ENCODE measurements at places on chromosomes 16 and 17.

- peak; percentile 23 for DNase-seq
These were observed 40.7 kb upstream of the ANKFY1 start for GRCh38 chr17:4304417-4305027.

- no peak for DNase-seq
These were observed 47.4 kb upstream of the MEIOC start for GRCh38 chr17:44608727-44609435.

GRCh38 chr16:66515596-66516508, 34.1 kb downstream of the TK2 start:
- DNase-seq, result no peak

DNA sequence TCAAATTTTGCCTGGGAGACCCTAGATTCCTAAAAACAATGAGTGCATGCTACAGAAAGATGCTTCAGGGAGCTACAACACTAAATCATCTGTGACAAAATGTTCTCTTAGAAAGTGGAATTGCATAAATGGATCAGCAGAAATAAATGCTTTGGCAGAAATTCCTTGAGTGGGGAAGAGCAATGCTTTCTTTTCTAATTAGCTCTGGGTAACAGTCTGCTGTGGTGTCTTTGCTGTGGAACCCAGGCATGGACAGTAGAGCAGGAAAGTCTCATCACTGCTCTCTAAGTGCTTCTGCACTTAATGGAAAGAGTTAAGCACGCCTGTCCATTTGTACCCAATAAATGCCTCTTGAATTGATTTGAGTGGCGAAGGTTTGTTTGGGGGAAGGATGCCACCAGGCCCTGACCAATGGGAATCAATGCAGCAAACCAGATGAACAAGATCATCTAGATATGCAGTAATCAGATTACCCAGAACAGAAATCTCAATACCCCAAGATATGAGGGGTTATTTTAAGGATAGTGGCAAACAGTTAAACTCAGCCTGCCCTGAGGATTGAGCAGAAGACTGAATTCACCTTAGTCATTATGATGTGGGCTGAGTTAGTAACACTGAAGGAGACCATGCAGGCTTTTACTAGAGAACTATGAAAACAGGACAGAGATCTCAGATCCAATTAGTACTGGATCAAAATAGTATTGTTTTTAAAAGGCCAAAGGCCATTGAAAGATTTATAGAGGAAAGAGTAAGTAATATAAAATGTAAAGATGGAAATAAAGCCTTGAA, 13.6 kb downstream of the HLF start:
- DNase-seq, result no peak

GRCh38 chr17:4854111-4854681, 21.1 kb downstream of the MINK1 start:
- no peak for DNase-seq

- no peak for DNase-seq
These were observed 12.1 kb upstream of the ALDOA start for GRCh38 chr16:30053376-30054015.

DNA sequence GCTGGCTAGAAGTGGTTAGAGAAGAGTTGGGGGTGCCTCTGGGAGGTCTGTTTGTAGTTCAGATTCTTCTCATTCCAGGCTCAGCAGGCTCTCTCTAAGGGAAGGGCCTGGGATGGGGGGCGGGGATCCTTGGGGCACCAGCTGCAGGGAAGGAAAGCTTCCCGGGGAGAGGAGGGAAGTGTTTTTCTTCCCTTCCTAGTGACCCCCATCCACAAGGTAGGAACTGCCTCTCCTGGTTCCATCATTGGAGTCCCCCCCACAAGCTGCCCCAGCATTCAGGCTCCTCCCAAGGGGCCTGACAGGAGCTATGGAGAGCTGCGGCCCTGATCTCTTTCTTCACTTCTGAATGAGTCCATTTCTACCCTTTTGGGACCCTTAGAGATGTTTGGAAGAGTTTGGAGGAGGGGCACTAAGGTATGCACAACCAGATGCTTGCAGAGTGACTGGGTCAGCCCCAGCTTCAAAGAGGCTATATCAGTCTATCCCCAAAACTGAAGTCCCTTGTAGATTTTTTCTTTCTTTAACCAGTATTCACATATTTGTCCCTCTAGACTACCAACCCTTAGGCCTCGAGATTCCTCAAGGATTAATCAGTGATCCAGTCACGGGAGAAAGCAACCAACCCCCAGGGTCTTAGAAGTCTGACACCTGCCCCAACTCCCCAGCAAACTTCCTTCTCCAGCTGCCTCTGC, 13.9 kb upstream of the FZD2 start:
- DNase-seq, result no peak

- DNase-seq, result no peak
These were observed 1.6 kb upstream of the IRX3 start for GRCh38 chr16:54288030-54288834.

DNA sequence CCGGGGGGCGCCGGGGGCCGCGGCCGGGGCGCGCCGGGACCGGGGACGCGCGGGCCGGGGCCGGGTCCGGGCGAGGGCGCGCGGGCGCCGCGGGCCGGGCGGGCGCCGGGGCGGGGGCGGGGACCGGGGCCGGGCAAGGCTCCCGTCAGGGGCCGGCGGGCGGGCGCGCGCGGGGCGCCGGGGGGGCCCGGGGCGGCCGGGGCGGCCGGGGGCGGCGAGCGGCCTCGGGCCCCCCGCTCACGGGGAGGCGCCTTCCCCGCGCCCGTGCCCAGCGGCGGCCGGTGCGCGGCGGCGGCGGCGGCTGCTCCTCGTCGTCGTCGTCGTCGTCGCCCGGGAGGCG, 563 bp downstream of the ZCCHC14 start:
- DNase-seq, result no peak

- peak; percentile 72 for DNase-seq
These were observed 3.9 kb upstream of the SETD1A start for GRCh38 chr16:30953511-30954124.

- DNase-seq, result no peak
These were observed 20.4 kb downstream of the NLRC5 start for GRCh38 chr16:57009643-57010170.

GRCh38 chr17:78498848-78499247, 78.3 kb downstream of the DNAH17 start:
- DNase-seq, result no peak

- DNase-seq, result no peak
These were observed 42.0 kb downstream of the AXIN2 start for GRCh38 chr17:65519462-65519861.
